ENCODE measurements at places on chromosomes 3 and 15.

DNA sequence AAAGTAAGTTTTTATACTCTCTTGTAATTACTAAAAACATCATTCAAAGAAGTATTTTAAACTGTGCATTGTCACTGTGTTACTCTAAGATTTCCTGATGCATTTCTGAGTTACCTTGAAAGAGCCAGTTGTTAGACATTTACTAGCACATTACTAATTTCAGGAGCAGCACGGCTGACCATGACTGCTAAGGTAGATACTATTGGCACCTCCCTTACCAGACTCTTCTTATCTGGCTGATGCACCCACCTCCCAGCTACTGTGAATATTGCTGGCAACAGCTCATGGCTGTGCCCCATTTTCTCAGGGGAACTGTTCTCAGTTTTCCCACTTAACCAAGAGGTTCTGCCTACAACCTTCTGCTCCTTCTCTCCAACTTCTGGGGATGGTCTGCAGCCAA lies 29.4 kb downstream of the COL6A5 start:
- no peak for DNase-seq

GRCh38 chr15:81085213-81085612 lies 48.9 kb upstream of the CFAP161 start:
- no peak for DNase-seq

GRCh38 chr15:31372635-31373091 lies 46.0 kb downstream of the KLF13 start:
- DNase-seq: no peak

DNA sequence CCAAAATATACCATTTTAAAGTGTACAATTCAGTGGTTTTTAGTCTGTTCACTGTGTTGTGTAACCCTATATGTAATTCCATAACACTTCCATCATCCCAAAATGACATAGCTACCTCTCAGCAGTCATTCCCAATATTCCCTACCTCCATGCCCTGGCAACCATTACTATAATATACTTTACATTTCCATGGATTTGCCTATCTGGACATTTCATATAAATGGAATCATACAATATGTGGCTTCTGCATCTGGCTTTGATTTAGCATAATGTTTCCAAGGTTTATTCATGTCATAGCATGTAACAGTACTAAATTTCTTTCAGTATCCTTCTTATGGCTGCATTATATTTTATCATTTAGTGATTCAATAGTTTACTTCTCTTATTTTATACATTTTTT lies 25.3 kb downstream of the FAM98B start:
- DNase-seq: no peak

DNA sequence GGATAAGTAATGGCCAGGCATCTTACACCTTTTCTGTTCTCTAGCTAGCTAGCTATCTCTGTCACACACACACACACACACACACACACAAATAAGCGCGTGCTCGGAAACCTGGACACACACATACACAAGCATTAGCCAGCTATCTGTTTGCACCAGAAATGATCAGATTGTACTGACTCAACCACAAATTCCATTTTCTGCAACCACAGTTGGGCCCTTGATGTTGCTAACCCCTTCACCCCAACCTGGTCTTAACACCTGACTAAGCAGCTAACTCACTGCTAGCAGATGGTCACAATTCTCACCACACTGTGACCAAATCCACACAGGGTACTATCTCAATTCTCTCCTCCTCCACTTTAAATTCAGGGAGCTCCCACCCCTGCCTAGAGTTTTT lies 183.0 kb upstream of the THBS1 start:
- DNase-seq: no peak

DNA sequence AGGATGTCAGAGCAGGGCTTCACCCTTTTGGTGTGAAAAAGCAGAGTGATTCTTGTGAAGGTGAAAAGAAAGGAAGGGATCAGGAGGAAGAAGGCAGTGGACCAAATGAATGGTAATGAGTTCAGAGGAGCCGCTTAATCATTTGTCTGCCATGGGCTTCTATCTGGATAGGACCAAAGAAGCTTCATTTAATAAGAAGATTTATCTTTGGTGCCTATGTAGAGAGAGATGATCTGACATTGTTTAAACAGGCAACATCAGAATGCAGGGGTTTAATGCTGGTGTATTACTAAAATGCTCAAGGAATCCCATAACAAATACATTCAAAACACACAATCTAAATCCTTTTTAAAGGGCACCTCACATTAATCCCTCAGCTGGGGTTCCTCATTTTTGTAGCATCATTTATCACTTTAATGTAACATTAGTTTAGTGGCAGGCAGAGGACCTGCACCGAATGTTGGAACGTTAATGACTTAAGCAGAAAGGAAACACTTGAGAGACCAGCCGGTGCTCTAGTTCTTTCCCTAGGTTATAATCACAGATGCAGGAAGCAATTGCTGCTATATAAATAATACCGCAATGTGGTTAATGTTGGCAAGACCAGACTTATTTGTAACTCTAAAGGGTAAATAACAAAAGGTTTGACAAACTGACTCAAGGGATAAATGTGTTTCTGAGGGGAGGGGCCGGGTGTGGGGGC lies 27.9 kb upstream of the IL1RAP start:
- no peak for DNase-seq

DNA sequence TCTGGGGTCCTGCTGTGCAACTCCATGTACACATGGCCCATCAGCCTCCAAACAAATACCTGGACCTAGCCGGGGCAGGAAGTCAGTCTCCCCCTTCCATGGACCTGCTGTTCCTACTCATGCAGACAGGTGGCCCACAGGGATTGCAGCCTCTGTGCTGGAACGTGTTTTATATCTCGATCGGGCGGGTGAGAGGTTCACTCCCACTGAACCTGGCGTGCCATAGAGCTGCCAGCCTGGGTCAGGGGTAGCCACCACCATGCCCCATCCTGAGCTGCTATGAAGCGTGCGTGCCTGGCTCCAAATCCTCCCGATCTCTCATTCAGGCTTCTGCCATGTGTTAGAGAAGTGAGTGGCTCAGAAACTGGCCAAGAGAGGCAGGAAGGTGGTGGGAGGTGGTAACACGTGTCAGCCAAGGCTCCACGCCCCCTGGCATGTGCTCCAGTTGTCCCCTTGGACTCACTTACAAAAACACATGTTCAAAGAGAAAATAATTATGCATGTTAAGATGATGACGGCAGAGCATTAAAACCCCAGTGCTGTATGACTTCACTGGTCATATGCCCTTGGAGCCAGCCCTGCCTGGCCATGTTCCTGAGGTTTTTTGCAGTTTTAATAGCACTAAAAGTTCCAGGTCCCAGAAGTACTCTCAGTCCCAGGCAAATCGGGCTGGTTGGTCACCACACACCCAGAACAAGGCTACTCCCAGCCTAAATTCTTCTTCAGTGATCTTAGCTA lies 30.6 kb downstream of the CTSH start:
- no peak for DNase-seq

DNA sequence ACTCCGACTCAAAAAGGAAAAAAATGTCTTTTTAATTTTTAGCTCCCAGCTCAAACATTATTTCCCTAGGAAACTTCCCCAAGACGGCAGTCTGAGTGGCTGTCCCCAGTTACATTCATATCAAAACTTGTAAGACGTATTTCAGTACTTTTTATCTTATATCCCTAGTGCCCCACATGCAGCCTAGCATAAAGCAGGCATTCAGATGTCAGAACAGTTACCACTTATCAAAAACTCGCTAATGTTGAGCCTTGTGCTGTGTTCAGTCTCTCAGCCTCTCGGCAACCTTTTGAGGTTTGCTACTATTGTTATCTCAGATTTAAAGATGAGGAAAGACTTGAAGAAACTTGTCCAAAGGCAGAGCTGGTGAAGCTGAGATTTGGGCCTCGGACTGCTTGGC lies 6.6 kb upstream of the SELENOS start:
- no peak for DNase-seq

DNA sequence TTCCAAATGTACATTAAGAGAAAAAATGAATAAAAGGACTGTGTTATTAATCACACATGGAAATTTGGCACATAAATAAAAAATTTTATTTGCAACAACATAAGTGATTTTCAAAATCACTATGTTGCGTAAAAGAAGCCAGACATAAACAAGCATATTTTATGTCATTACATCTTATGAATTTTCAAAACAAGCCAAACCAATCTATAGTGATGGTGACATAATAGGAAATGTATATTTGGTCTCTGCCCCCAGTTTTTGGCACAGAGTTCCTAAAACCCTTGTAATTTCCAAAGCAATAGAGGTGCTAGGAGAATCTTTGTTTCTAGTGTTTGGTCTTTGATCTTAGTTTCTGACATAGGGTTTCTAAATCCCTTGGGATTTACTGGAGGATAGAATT lies 543.3 kb downstream of the ZBBX start:
- no peak for DNase-seq

DNA sequence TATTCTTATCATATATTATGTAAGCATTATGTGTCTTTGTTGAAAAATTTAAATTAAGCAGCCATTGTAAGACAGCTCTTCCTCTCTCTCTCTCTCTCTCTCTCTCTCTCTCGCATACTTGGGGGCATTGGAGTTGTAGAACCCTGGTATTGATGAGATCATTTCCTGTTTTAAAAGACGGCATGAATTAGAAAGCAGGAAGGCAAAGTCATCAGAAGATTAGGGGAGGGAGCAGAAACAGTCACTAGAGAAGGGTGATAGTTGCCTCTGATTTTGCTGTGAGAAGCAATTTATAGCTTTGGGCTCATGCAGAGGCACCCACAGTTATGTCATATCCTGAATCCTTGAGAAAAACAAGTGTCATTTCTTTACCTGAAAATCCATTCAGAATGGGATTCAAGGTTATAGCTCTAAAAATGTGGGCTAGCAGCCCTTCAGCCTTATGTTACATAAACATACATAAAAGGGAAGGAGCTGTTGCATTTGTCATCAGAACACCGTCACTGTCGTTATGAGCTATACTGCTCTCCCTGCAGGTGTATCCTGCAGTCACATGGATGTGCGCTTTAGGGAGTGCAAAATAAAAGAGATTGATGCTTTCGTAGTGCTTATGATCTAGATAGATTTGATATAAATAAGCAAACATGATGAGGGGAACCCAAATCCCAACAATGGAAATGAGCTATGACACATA lies 213.8 kb downstream of the NR1D2 start:
- DNase-seq: no peak

DNA sequence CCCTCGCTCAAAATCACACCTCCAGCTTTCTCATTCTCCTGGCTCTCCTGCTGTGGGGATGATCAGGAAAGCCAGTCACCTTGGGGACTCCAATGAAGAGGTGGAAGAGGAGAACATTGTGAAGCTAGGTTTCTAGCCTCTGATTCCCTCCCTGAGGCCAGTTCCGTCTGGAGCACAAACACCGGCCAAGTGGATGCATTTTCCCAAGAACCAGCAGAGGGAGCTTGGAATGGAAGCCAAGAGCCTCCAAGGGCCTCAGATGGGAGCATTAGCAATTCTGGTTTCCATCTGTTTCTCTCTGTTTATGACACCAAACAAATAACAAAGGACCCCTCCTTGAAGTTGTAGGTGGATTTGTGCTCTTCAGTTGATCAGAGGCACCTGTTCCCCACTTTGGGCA lies 40.6 kb upstream of the NMNAT3 start:
- no peak for DNase-seq

DNA sequence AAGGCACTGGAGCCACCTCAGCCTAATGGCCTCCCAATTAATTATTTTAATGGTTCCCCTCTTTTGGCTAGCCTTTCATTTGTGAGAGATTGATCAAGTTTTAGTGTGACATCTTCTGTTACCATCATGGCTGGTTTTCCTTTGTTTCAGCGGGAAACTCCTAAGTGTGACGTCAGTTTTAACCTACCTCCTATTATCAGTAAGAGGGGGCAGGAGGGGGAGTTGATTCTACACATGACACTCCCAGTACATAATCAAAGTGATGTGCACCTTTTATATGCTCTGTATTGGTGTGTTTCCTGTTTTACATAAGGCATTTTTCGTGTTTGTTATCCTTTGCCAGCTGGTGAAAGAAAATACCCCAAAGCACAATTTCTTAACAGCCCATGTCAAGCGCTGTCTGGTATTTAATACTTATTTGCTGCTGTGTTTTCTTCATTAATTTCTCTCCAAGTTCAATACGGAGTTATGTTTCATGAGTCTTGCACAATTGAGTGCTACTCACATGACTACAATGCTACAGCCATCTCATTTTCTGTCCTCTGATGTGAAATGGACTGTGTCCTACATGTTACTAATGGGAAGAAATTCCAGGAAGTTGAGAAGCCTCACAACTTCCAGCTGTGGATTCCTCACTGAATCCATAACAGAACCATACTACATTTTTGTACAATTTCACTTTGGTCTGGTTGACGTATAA lies 52.2 kb upstream of the POLR2M start:
- no peak for DNase-seq

GRCh38 chr15:36601497-36601932 lies 22.1 kb downstream of the CDIN1 start:
- DNase-seq: no peak

GRCh38 chr3:10268930-10269329 lies 20.7 kb downstream of the TATDN2 start:
- DNase-seq: no peak

DNA sequence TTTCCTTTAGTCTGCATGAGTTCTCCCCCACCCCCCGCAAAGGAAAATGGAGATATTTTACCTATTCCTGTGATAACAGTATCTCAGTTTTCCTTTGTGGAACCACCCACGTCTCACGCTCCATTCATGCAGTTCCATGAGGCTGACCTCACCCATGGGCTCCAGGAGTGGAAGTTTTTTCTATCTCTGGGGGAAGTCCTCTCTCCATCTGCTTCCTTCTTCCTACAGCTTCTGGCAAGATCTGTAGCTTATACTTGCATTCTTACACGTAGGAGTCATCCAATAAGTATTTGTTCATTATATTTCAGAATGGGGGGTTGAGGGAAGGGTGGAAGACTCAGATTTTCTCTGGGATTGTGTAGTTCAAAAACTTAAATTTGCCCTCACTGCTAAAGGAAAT lies 5.8 kb upstream of the GLCE start:
- DNase-seq: no peak

DNA sequence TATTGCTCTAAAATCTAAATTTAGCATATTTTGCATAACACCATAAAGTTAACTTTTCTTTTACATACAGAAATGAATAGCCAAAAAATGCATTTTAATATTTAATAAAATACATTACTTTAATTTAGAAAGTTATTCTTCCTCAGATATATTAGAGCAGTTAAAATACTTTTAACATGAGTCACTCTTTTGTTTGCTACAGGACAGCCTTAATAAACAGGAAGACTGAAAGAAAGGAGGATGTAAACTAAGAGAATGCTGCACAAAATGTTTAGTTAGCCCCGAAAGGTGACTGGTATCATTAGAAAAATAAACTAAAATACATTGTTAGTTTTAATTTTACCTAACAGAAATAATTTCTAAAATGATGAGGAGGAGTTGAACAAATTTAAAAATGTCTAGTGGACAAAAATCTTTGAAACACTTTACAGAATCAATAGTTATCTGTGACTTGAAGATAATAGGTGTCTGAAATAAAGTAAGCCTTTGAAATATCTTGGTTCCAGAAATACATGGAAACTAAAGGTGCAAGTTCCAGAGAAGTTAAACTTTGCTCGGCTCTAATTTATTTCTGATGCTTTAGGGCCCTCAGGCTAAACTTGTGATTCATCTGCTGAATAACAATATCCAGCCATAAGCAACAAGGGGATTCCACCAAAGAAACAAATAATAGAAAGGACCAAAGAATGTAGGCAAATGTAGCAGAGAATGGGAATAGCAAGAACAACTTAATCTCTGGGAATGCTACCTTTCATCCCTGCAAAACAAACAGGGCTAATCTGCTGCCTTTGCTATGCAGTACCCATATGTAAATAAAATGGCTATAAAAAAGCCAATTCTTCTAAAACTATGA lies 138.3 kb upstream of the UBP1 start:
- no peak for DNase-seq

All from stimulated activated CD4-positive, alpha-beta T cell treated with anti-CD3 and anti-CD28 coated beads, Interleukin-1b, Interleukin-23, amount 100 ng/mL, for 1 hour (primary cell).